NCI-H1048 (cell line): ENCODE measurements at places on chromosomes 3 and 15.

DNA sequence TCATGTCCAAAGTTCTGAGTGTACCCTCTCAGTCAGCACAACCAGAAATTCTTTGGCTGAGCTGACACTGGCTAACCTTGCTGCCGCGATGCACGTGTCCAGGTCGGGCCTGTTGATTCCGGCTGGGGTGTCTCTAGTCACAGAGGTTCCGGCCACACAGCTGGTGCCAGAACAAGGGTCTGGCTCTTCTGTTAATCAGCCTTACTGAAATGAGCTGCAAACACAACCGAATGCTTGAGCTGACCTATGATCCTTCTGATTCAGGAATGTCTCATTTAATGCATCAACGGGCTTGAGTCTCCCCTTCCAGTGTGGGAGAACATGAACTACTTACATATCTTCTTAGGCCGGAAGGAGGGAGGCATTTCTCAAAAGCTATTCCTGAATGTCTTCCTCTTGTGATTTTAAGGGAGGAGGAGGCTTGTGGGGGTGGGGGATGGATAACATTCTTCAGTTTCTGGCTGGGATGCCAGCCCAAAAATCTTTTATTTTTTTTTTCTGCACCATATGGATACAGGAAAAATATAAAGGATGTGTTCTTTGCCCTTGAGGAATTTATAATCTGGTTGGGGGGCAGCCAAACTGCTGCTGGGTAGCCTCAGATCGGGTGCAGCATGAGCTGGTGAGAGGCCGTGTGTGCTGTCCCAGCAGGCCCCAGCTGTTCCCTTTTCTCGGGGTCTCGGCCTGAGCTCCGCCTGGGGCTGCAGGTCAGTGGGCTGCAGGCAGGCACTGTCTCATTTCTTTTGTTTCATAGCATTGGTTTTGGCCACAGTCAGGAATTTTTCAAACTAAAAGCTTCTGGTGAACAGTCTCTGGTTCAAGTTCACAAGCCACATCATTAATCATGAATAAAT lies 319.1 kb upstream of the TBL1XR1 start:
- no peak for DNase-seq

- no peak for DNase-seq
Observed at GRCh38 chr3:185746470-185746869, 78.4 kb downstream of the IGF2BP2 start.

DNA sequence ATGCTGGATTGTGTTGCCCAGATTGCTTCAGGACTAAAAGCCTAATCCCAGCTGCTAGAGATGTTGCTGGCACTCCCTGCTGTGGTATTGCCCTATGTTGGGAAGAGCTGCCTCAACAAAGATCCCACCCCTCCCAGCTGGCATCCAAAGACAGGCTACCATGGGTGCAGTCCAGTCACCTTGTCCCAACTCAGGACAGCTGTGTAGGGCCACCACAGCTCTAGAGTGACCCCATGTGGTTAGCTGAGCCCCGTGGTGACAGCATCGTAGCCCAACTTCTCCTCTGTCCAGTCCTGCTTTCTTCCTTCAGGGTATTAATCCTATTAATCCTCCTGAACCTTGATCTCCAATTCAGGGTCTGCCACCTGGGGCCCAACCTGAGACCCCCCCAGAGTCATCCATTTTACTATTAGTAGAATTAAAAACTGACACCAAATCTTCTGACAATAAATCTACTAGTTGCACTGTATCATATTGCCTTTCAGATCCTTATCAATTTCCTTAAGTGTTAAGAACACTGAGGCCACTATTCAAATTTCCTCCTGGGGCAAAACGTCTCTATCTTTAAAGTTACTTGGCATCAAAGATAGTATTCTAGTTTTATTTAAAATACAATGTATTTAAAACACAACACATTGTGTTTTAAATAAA lies 83.5 kb downstream of the AQP9 start:
- DNase-seq = no peak

DNA sequence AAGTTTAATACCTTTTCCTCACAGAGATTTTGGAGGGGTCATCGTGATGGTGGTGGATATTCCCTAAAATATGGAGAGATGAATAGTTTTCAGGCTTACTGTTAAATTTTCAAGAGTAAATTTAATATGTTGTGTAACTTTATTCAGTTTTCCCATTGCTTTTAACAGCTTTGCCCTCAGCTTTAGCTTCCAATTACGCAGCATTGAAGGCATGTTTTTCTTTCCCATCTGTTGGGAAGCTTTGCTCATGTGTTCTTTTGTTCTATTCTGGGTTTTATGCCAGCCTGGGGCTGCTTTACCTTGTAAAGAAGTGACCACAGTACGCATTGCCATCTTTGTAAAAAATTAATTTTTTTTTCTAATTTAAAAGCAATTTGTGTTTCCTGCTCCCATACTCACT lies 151.5 kb downstream of the B3GALNT1 start:
- no peak for DNase-seq

DNA sequence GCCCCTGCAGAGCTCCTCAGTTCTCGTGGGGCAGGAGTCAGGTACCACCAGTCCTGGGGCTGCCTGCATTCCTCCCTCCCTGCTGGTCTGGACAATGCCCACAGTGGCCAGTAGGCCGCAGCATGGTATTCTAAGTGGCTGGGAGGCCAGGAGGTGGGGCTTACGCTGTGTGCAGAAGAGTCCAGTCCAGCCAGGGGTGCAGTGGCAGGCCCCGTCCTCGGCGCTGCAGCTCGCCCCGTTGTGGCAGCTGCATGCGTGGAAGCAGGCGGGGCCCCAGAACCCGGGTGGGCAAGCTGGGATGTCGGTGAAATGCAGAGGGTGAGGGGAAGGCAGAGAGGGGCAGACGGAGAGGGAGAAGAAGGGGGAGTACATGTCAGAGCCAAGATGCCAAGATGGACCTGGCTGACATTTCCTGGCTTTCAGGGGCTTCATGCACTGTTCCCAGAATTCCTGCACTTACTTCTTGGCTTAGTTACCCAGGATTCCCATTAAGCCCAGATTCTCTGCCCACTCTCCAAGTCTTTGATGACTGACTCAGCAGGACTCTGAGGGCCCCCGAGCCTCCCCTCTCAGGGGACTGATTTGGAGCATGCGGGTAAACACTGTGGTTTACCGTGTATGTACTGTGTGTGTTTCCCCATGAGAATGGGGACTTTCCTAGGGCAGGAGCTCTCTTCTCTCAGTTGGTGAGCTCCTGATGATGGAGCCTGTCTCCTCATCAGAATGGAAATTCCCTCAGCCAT lies 47.5 kb downstream of the RAB11A start:
- DNase-seq = no peak

- no peak for DNase-seq
Observed at GRCh38 chr15:29433050-29433318, 163.4 kb upstream of the NSMCE3 start.

DNA sequence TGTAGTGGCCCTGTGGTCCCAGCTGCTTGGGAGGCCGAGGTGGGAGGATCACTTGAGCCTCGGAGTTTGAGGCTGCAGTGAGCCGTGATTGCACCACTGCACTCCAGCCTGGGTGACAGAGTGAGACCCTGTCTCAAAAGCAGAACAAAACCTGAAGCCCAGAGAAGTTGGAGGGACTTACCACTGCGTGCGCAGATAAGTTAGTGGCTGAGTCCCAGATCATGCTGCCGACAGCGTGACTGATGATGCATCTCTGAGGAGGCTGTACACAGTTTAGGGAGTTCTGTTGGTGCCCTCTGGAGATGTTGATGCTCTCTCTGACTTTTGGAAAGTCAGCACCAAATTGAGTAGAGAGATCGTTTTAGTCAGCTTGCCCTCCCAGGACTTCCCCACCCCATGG lies 15.8 kb upstream of the ABTB1 start:
- DNase-seq = no peak

GRCh38 chr3:133862161-133862560 lies 33.5 kb downstream of the RAB6B start:
- DNase-seq = no peak

DNA sequence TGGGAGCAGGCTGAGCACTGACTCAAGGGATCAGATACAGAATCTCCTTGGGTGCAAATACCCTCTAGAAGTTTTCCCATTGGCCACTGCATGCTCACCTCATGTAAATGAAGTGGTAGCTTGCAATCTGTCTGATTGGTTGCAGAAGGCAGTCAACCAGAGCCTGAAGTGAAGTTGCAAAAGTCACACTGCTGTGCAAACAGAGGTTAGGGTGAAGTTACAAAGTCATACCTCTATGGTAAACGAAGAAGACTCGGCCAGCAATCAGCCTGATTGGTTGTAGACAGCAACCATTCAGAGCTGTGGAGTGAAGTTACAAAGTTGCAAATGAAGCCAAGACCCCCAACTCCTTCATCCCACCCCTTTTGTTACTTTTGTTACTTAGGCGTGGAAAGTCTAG lies 27.1 kb downstream of the STARD9 start:
- DNase-seq = no peak

DNA sequence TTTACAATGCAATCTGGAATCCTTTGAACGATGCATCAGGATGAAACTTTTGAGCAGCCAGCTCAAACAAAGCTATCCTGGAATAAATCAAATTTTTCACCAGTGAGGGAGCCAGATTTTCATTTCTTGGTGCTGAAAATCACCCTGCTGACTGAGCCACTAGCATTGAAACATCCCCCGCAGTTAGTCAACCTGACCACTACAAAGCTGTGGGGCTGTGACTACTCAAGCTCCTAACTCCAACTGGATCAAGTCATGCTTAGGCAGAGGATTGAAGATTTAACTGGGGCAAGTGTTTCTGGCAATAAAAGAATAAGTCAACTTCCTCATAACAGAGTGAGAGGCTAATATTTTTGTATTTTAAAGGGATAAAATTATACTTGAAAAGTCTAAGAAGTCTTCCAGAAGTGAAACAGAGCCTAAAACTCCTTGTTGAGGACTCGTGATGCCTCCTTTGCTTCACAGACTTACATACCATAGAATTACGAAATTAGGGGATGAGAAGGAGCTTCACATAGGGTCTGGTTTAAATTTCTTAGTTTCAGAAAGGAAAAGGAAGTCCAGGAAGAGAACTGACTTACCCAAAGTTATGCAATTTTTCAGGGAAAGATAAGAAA lies 177.8 kb downstream of the SERPINI1 start:
- no peak for DNase-seq

DNA sequence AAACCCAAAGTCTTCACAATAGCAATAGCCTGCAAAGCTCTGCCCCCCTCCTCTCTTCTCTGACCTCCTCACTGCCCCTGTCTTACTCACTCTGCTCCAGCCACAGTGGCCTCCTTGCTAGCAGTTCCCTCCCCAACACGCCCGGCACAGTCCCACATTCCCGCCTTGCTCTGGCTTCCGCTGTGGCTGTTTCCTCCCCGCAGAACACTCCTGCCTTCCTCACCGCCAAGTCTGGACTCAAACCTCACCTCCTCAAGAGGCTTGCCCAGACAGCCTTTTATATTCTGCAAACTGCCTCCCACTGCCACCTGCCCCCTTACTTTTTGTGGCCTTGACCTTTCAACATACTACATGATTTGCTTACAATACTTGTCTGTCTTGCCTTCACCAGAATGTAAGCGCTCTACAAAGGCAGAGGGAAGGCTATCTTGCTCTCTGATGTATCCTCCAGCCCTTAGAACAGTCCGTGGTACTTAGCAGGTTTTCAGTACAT lies 406 bp upstream of the MPI start:
- DNase-seq = no peak

DNA sequence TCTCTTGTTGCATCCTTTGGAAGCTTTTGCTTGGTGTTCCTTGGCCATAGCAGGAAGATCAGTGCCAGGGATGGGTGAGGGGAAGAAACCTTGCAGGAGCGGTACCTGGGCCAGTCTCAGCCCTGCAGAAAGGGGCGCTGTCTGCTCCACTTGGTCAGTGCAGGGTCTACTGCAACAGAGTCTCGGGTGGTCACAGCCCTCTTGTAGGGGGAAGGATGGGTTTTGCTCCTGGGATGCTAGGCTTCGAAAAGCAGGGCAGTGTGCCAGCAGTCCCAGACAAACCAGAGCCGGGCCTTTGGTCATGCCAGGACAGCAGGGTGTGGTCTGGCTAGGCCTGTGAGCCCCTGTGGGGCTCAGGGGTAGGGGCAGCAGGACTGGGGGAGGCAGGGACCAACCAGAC lies 186.7 kb downstream of the APBA2 start:
- no peak for DNase-seq

DNA sequence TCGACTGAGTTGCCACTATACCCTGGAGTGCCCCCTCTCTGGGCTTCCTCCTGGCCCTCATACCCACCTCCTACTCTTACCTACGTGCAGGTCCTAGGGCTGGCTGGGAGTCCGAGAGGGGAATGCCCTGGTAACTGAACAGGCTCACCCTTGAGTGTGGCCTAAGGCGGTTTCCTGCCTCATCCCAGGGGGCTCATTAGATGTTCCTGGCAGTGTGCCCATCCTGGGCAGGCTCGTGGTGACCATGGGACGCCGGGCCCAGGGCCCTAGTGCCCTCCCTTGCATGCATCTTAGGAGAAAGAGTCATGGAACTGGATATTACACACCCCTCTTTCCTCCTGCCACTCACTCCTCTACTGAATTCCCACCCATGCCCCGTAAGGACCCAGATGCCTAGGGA lies 2.8 kb downstream of the SEMA4B start:
- DNase-seq = no peak

- no peak for DNase-seq
Observed at GRCh38 chr3:171845481-171846284, 2.5 kb downstream of the TMEM212 start.

DNA sequence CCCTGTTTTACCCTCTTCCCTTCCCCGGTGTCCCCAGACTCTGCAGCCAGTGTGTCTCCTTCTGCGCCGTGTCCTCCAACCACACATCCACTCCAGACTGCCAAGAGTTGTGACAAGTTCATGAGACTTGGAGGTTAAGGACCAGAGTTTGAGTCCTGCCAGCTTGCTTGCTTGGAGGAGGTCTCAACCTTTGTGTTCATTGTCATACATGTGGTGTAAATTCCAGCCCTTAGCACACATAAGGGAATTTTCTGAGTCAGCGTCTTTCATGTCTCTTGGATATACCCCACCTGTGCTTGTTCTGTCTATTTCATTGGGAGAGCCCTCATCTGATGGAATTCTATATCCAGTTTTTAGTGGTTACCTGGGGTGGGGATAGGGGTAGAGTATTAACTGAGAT lies 13.3 kb downstream of the CORO2B start:
- no peak for DNase-seq

- DNase-seq = no peak
Observed at GRCh38 chr3:113628788-113629187, 67.7 kb downstream of the USF3 start.

GRCh38 chr3:123503203-123503602 lies 54.3 kb upstream of the ADCY5 start:
- no peak for DNase-seq

DNA sequence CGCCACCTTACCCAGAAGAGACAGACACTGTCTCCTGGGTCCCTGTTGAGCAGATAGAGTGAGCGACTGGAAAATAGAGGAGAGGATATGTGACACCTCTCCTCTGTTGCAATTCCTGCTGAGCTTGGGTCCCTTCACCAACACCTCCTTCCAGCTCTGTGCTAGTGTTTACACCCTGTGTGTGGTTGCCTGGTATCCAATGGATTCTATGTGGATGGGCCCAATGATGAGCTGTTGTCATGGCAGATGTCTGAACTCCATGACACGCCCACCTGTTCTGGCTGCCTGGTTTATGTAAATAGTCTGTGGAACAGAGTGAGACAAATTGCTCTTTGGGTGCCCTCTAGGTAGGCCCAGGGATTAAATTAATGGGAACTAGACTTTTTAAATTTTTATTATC lies 23.7 kb downstream of the RBM5 start:
- DNase-seq = no peak
